Activated T-cell treated with anti-CD3 and anti-CD28 coated beads for 4 hours (primary cell): ENCODE measurements at places on chromosomes 16 and 17.

GRCh38 chr17:53336281-53336680 lies 486.4 kb upstream of the KIF2B start:
- no peak for DNase-seq

DNA sequence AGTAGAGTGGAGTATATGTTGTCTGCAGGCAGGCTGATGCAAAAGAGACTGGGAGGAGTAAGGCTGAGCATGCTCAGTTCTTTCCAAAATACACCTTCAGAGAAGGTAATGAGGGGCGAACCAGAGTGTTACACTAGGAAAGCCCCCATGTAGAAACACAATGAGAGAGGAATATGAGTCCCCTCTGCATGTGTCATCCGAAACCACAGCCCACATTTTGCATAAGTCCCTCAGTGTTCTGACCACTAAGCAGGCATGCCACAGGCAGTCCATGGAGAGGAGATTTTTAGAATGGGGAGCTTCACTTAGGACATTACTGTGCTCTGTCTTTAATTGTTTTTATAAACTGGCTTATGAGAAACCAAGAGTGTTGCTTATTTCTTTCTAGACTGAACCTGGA lies 32.0 kb downstream of the SLC6A2 start:
- no peak for DNase-seq

- no peak for DNase-seq
Observed at GRCh38 chr17:42779936-42780850, at the start of gene WNK4. WNK4 (plus strand) TSS chr17:42780610; CDS start chr17:42780699, 89 bp downstream.

DNA sequence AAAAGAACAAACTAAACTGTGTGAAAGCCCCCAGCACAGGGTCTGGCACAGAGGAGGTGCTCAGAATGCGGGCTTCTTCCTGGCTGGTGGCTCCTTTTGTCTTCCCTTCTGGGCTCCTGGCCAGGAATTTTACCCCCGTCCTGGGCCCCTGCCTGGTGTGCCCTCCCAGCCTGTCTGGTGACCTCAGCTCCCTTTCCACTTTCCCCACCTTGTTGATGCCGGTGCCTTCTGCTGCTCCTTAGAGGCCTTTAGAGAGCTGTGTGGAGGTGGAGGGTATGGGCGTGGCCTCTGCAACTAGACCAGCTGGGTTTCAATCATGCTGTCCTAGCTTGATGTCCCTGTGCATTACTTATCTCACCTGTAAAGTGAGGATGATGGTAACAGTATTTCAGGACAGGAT lies 16.8 kb downstream of the PIRT start:
- no peak for DNase-seq

GRCh38 chr17:82318169-82318498 lies 726 bp upstream of the CD7 start:
- DNase-seq: no peak

DNA sequence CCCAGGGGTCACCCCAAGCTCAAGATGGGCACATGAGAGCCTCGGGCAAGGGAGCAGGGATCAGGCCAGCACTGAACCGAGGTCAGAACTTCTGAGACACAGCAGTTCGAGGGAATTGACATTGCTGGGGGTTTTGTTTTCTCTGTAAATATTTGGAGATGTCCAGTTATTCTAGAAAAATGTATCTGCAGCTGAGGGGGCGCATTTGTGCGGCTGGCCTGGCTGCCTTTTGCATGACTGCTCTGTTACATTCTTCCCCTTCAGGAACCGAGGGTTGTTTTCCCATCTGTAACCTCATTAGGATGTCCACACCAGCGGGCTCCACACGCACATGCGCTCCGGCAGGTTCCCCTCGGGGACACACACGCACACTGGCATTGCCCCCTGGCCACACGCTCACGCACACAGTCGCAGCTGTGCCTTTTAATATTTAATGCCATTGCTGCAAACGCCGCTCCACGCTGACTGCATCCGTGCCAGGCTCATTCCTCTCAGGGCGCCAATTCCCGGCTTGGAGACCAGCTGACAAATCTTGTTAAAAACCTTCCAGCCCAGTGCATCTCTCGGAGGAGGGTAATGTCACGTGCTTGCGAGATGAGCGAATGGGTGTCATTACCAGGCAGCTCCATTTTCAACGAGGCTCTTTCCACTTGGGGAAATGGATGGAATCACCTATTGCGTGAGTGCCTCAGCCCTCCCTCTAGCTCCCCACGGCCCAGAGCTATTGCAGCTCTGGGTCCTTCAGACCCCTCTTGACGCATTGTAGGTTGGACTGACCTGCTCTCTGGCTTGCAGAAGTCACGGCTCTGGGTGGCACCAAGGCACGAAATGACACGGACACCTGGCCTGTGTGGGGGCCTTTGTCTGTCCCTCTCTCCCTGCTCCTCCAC lies 13.1 kb downstream of the CCR7 start:
- DNase-seq: no peak

DNA sequence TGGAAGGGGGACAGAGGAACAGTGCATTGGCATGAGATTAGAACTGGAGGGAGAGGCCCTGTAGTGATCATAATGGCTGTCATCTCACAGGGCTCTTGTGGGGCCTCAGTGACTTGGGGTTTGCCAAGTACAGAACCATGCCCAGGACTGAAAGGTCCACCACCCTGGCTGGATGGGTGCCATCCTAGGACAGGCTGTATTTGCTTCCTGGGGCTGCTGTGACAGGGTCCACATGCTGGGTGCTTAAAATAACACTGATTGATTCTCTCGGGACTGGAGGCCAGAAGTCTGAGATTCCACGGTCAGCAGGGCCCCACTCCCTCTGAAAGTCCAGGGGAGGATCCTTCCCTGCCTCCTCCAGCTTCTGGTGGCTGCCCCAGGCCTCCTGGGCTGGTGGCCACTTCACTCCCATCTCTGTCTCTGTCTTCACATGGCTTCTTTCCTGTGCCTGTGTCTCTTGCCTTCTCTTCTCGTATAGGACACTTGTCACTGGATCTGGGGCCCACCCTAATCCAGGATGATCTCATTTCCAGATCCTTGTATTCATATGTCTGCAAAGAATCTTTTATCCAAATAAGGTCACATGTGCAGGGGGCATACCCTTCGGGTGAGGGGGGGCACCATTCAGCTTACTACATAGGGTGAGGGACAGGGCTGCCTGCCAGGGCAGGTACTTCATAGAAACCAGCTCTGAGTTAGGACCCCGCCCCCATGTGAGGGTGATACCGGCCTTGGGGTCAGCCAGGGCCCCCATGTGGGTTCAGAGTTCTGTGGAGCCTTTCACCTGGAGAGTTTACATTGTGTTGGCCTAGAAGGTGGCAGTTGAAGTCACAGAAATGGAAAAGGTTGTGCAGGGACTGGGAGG lies 52.6 kb downstream of the USP22 start:
- DNase-seq: no peak

DNA sequence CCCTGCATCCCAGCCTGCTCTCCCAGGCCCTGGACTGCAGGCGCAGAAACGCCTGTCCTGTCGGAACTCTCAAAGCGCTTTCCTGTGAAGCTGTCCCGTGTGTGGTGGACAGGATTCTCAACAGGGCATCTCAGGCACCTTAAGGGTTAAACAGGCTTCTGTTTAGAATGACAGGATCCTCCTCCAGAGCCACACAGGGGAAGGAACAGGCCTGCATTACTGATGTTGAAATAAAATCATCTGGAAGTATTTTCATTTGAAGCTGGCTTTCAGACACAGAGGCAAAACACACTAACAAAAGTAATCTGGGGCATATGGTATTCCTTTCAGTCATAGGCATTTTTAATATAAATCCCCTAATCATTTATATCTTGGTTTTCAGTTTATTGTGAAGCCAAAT lies 7.4 kb downstream of the HS3ST3A1 start:
- DNase-seq: no peak

- DNase-seq: no peak
Observed at GRCh38 chr17:36869856-36870719, 67.2 kb upstream of the LHX1 start.

- no peak for DNase-seq
Observed at GRCh38 chr17:19726631-19727376, 10.4 kb upstream of the SLC47A2 start.

DNA sequence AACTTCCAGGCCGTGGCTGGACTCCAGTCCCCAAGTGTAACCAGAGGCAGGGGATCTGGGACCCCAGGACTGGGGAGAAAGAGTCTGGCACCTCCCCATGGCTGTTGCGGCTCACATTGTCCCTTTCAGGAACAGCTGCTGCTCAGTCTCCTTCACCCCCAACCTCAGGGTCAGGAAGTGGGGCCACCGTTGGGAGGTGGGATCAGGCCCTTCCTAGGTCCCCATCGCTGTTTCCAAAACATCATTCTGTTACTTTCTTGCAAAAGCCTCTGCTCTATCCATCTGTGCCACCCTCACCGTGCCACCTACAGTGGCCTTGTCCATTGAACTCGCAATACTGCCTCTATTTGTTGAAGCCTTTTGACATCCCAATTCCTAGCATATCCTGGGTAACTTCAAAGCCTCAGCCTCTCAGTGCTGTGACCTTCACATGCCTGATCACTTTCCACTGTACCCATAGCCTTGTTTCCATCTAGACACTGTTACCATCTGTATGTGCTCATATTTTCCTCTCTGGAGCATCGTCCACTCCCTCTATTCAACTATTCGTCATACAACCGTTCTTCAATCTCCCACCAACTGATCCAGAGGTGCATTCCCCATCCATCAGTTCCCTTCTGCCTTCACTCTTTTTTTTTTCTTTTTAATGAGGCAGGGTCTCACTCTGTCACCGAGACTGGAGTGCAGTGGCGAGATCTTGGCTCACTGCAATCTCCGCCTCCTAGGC lies 15.0 kb upstream of the SRCIN1 start:
- DNase-seq: no peak

- DNase-seq: no peak
Observed at GRCh38 chr16:11621920-11622651, 35.4 kb upstream of the LITAF start.

DNA sequence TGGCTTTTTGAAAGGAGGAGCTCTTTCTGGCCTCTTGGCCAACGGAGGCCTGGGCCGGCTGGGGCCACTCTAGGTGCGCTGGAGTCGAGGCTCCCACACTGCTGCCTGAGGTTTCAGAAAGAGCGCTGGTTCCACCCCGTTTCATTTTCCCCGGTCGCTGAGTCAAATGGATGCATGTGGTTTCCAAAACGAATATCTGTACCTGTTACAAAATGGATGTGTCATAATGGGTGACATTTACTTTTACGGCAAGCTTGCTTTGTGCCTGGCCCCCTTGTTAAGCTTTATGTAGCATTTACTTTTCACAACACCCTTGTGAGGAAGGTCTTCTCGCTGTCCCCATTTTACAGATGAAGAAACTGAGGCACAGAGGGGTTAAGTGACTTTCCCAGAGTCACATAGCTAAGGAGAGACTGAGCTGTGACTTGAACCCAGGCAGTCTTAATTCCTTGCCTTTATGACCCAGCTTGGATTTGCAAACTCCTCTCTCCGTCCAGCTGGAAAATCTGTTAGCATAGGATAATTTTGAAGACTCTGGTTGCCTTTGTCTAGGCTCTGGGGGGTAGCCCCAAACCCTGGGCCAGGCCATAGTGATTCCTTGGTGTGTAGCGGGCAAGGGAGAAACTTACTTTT lies 10.6 kb downstream of the KSR1 start:
- peak; percentile 46 for DNase-seq
